ENCODE measurements at places on chromosomes 7 and 10.

DNA sequence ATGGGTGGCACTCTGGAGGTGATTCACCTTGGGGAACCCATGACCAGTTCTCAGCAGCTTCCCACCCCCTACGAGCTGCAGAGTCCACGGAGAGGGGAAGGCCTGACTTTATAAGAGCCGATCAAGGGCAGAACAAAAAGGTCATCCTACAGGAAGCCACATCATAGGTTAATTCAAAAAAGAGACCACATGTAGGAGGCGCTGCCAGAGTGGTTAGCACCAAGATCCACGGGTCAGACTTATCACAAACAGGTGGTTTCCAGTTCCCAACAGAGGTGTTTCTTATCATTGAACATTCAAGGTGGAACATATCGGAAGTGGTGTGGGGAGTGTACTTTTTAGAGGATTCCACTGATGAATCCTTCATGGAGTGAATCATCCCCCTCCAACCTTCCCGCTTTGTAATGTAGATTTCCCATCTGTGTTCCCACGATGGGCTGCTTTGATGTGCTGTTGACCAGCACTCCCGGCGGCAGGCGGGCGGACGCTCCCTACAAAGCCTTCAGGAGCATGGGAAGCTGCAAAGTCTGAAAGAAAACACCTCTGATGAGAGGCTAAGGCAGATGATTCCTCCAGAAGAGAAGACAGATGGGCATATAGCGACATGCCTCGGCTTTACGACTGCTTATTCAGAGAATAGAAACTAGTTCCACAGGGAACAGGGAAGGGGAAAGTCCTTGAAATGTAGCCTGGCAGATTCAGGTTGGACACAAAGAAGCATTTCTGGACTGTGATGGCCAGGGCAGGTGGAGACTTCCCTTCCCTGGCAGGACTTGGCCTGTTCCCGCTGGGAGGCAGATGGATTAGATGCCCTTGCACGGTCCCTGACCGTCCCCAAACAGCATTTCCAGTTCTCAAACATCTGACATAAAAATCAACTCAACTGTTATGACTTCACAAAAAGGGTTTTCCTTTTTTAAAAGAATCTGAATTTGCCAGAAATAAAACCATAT, 66.5 kb downstream of the AFAP1L2 start:
- no peak for DNase-seq

DNA sequence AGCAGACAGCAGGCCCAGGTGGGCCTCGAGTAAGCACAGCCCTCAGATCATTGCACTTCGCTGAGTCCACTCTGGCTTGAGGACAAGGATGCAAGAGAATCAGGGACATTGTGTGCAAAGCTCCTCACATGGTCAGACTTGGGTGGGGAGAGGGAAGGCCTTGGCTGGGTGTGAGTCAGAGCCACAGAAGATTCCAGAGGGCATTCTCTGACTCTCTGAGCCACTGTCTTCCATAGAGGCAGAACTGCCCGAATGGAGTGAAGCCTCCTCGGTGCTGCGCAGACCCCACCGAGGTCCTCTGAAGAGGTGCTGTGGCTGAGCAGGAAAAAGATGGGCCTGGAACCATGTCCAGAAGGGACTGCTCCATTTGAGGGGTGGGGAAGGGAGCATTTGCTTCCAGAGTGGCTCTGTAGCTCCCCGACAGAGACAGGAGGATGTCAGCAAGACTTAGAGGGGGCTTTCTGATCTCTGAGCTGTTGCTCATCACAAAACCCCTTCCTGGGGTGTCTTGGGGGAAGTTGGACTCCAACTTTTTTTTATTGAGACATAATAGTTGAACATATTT, 120.8 kb downstream of the PTPN20 start:
- no peak for DNase-seq

DNA sequence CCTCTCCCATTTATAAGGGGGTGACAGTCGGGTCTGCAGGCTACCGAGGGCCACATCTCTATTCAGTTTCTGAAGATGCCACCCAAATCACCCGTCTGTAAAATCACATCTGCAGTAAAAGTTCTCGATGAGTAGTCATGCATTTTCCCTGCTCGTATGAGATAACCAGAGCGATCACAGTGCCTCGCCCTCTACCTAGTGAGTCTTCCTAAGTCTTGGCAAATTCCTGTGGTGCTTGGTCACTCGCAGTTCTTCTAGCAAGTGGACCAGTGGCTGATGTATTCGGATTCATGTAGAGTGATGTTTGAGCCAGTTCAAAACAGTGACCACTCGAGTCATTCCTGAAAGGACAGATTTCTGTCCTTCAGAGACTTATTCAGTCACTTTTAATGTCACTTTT, 44.9 kb downstream of the INSYN2A start:
- DNase-seq: no peak

GRCh38 chr7:38548605-38549004, 82.6 kb downstream of the AMPH start:
- DNase-seq: no peak

GRCh38 chr7:114789871-114790311, 132.0 kb upstream of the MDFIC start:
- no peak for DNase-seq

DNA sequence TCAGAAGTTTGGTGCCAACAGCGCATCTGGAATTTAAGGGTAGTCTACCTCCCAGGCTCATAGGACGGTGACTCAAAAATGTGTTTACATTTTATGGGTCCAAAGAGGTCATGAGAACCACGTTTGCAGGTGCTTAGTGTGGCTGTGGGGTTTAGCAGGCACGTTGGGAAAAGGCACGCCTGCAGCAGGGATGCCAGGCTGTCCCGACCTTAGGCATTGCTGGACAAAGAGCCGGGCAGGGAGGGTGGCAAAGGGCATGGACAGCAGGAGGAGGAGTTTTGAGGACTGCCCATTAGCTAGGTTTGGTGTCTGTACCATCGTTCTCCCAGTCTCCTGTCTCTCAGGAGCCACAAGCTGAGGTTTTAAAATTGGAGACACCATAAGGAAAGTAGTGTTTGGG, 104.4 kb downstream of the TRRAP start:
- DNase-seq: no peak

GRCh38 chr7:2388637-2388954, 14.8 kb upstream of the CHST12 start:
- DNase-seq: no peak

DNA sequence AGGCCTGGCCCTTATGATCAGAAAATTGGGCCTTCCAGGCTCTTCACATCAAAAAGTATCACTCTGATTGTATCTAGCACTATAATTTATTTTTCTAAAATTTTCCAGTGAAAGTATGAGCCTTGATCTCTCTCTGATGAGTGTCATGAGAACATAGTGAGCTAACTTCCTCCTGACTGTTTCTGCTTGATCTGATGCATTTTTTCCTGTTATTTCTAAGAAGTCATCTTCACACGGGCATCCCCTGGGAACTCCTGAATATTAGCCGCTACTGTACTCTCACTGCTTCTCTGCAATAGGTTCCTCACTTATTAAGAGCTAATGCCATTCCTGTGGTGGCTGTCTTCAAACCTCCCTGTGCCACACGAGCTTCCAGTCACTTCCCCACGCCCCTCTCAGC, 63.1 kb upstream of the ZPBP start:
- no peak for DNase-seq

DNA sequence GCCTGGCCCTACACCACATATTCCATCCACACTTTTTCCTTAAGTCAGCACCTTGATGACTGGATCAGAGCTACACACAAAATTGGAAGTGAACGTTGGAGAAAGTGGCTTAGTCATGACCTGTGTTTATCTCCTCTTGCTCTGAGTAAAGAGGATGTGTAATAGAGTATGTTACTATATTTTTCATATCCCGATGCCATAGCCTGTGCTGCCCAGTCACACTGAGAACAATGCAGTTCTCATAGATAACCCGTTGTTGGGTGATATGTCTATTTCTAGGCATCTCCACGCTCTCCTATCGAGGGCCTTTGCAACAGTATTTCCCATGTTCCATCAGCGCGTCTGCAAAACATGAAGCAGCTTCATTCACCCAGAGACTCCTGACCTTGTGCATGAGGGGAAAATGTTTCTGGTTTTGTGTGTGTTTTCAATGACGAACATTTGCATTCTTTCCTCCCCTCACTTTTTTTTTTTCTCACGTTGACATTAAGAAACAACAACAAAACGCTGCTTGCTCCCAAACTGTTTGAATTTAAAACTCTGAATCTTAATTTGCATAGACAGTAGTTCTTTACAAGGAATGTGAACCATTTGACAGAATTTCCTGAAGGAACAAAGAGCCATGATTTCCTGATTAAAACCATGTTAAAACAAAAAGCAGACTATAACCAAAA, 43.4 kb downstream of the GRK5 start:
- DNase-seq: no peak

GRCh38 chr10:93710333-93710909, 8.0 kb upstream of the FRA10AC1 start:
- no peak for DNase-seq

DNA sequence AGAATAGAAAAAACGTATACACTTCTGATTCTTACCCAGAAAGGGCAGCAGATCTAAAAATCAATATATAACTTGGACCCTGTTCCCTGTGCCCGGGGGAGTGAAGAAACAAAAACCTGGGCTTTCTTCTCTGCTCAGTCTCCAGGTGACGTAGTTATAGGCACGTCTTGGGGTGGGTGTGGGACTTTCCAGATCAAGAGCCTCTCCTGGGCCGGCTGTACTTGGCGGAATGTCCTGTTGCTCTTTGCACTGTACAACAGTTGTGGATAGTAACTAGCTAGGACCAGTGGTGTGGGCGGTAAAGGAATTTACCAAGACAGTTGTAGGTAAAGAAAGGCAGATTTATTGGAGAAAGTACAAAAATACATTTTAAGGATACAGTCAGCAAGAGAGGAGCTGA, 40.4 kb upstream of the STEAP4 start:
- no peak for DNase-seq

GRCh38 chr10:74977072-74977471, 134.4 kb upstream of the SAMD8 start:
- DNase-seq: no peak

GRCh38 chr7:105068886-105069285, 54.9 kb downstream of the KMT2E start:
- no peak for DNase-seq

- DNase-seq: no peak
These were observed 1.9 kb downstream of the CYREN start for GRCh38 chr7:135168489-135169140.

GRCh38 chr7:38881015-38881414, 28.0 kb downstream of the VPS41 start:
- no peak for DNase-seq

DNA sequence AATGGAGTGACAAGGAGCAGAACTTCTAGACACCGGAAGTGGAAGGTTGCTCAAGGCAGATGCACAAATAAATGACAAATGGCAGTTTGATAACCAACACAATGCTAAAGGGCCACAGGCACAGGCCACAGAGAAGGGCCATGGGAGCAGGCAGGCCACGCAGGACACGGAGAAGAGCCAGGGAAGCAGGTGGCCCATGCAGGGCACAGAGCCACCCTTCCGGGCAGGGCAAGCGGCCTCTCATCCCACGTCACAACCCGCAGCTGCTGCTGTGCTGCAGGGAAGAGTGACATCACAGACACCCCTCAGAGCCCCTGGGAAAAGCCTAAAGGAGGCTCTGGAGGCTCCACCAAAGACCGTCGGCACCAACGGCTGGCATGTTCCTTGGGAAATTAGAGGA, 328.5 kb downstream of the PTPRN2 start:
- no peak for DNase-seq

- no peak for DNase-seq
These were observed 534.3 kb downstream of the PARD3 start for GRCh38 chr10:34280599-34281374.

DNA sequence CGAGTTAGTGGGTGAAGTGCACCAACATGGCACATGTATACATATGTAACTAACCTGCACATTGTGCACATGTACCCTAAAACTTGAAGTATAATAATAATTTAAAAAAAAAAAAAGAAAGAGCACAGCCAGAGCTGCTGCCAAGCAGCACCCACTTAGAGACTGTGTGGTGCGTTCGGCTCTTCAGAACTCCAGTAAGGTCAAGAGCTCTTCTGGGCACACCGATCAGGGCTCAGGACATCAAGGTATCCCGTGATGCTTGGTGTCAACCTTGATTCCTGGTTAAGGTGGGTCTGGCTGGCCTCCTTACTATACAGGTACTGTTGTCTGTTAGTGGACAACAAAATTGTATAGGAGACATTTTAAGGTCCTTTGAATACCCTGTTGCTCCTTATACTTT, 385.7 kb upstream of the AKR1E2 start:
- no peak for DNase-seq

DNA sequence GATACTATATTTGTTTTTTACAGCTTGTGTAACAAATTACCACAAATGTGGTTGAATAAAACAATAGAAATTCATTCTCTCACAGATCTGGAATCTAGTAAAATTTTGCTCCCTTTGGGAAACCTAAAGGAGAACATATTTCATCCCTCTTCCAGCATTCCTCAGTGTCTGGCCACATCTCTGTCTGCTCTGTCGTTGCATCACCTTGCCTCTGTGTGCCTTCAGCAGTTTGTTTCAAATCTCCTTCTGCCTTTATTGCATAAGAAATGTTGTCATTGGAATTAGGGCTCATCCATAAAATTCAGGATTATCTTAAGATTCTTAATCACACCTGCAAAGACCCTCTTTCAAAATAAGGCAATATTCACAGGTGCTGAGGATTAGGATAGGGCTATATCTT, 14.5 kb downstream of the OR2A14 start:
- DNase-seq: no peak

DNA sequence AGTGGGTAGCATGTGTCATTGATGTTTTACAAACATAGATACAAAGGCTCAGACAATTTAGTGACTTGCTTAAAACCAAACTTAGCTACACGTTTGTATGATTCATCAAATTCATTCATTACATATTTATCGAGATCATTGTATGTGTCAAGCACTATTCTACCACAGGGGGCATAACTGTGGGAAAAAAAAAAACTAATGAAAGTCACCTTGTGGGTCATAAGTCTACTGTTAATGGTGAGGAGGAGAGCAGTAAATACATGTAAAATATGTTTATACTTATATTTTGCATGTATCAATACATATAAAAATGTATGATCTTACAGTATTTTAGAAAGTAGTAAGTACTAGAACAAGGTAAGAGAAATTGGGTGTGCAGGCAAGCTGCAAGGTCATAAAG, 933.8 kb downstream of the IPMK start:
- DNase-seq: no peak

DNA sequence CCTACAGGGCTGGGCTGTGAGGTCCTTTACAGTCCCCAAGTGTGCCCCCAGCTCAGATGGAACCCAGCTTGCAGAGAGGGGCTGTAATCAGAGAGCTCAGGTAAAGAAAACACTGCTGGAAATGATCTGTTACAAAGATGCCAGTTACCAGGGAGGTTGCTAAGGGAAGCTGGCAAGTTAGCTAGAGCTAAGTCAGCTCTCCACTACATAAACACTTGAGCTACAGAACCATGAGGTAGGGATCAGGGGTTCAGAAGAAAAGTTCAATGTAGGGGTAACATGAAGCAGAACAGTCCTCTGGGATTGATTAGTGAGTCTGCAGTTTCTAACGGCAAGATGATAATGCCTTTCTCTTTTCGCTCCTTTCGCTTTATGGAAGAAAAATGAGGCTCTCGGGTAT, 53.1 kb upstream of the TM9SF3 start:
- DNase-seq: no peak

DNA sequence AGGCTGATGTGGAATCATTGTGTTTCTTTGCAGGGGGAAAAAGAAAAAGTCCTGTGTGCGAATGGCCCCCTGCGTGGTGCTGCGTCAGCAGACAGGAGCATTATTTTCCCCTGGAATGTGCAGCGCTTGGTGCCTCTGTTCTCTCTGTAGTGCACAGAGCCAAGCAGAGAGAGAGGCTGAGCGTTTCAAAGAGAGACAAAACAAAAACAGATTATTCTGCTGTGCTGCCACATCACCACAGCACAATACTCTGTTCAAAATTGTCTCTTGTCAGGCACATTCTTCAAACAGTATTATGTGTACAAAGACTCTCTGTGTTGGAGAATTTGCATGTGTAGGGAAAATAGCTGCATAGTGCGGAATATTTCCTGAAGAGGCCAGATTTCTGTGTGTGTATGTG, 609.0 kb downstream of the SDK1 start:
- DNase-seq: no peak

All from stimulated activated CD8-positive, alpha-beta memory T cell treated with anti-CD3 and anti-CD28 coated beads, Interleukin-2, amount 100 ng/mL, for 1 hour (primary cell).